ENCODE measurements at places on chromosomes 4 and X.
A peak's percentile ranks its signal among the peaks of the same experiment; 100 is the strongest.

DNA sequence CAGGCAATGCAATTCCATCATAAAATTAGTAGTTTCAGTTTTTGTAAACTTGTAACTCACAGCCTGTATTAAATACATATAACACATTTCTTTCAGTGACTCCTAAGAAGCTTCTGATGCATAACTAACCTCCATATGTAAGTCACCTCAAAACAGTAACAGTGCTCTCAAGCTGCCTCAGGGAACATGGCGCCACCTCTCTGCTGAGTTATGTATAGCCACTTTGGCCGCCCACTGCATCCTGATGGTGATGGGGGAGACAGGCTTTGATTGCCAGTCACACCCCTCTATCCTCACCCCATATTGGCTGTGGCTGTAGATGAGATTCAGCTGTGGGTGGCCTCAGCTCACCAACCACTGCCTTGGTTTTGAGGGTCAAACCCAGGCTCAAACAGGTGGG, 54.3 kb downstream of the LRBA start:
- DNase-seq, result peak; percentile 51

GRCh38 chr4:57435300-57435699, 325.1 kb upstream of the IGFBP7 start:
- DNase-seq, result no peak

DNA sequence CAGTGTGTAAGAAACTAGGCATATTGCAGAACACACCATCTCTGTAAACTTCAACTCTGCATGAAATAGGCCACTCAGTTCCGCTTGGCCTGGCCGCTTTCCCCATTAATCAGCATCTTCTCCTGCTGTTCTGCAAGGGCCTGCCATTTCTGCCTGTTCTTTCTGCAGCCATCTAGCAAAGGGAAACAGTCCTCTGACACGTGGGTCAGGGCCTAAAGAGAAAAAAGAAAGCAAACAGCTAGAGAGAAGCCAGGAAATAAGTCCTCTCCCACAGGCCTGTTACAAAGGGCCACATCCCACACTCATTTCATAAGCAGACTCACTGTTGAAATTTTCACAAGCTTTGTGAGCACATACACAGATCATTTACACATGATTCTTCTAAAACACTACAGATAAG, 130.1 kb downstream of the PDE5A start:
- DNase-seq, result no peak

GRCh38 chr4:98516042-98516440, 142.4 kb downstream of the TSPAN5 start:
- peak; percentile 83 for DNase-seq

DNA sequence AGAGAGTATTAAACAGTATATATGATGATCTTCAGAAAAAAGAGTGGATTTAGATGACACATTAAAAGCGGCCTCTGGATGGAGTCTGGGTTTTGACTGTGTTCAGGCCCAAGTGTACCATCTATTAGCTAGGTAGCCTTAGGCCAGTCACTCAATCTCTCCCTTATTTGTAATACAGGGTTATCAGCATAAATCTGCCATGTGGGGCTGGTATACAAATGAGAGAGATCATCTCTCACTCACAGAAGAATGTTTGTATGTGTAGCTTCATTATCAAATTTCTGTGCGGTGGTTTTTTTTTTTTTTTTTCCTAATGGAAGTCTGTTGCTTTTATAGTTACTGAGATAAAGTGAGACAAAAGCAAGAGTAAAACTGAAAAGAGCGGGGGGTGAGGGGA, 12.7 kb downstream of the SLC2A9 start:
- DNase-seq, result no peak

GRCh38 chr4:40183615-40184411, 13.0 kb upstream of the RHOH start:
- peak; percentile 92 for DNase-seq

DNA sequence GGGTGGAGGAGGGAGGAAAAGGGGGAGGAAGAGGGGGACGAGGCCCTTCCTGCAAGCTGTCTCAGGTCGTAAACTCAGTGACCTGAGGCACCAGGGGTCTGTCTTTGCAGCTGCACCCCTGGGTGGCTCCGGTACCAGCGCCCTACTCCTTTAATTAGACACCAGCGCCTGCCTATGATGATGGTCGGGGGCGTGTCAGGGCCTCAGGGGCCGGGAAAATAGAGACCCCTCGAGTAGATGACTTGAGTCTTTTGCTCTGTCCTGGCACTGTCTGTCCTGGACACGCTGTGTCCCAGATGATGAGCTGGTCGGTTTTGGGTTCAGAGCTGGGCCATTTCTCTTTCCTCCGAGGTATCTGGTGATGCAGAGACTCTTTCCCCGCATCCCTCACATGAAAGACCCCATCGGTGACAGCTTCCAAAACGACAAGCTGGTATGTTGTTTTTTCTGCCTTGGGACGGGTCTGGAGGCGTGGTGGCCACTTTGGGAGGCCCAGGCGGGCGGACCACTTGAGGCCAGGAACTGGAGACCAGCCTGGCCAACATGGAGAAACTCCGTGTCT, 11.2 kb downstream of the SLC25A6 start:
- no peak for DNase-seq
